ENCODE measurements at places on chromosomes 13 and 19.

DNA sequence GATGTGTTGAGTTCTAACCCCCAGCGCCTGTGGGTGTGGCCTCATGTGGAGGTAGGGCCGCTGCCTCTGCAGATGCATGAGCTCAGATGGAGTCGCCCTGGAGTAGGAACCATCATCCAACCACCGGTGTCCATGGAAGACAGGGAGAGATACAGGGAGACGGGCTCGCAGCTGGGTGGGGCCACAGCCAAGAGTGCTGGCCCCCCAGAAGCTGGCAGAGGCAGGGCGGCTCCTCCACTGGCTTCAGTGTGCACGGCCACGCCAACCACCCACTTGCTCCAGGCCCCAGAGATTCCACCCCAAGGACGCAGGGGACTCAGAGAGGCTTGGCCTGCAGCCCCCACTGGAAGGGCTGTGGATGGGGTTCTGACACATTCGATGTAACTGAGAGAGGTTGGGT, 5.4 kb upstream of the MCF2L start:
- DNase-seq = no peak

DNA sequence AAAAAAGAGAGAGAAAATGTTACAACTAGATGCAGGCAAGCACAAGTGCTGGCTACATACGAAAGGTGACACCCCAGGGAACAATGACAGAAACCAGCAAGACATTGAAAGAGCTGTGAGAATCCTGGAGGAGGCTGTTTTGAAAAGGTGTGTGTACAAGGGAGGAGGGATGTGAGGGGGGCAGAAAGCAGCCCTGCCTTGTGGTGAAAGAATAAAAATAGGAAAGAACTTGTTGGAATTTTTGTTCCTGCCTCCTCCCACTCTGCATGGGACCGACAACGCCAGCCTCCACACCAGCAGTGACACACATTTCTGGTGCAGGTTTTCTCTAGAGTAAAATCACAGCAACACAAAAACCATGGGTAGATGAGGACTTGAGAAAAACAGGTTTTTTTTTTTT, 1258.6 kb downstream of the PCDH9 start:
- no peak for DNase-seq

DNA sequence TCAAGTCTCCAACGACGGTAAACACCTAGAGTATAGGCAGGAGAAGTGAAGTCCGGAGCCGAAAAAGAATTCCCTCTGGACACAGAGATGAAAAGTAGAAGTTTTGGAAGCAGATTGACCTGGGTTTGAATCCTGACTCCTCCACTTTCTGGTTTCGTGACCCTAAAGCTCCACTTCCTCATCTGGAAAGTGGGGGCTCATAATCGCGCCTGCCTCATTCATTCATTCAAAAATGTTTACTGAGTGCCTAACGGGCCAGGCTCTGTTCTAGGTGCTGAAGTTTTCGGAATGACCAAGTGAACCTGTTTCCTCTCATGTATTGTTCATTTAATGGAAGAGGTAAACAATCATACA, 7.1 kb upstream of the EML2 start:
- DNase-seq = no peak

- no peak for DNase-seq
Measured at GRCh38 chr19:45499196-45500180, 1.2 kb downstream of the PPM1N start.

- DNase-seq = no peak
Measured at GRCh38 chr13:49733181-49733951, 42.1 kb upstream of the EBPL start.

GRCh38 chr13:65125236-65125635, 2104.9 kb downstream of the PCDH9 start:
- no peak for DNase-seq

DNA sequence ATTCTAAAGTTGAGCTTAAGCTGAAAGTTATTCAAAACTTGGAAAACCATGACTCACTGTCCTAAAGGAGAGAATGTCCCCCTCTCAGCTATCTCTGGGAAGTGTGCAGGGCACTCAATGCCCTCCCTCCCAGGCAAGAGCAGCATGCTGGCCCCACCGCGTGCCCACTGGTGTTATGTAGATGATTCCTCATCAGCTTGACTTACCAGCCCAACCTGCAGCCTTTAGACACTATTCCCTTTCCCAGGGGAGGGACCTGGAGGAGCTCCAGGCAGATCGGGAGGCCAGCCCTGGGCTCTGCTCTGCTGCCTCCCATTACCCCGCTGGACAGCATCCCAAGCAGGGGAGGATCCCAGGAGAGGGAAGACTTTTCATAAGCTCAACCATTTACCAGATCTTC, 124.6 kb downstream of the FGF14 start:
- DNase-seq = no peak

GRCh38 chr19:18929311-18929710, 9.8 kb downstream of the DDX49 start:
- DNase-seq = no peak

- DNase-seq = no peak
Measured at GRCh38 chr19:8461891-8462290, 17.1 kb downstream of the HNRNPM start.

DNA sequence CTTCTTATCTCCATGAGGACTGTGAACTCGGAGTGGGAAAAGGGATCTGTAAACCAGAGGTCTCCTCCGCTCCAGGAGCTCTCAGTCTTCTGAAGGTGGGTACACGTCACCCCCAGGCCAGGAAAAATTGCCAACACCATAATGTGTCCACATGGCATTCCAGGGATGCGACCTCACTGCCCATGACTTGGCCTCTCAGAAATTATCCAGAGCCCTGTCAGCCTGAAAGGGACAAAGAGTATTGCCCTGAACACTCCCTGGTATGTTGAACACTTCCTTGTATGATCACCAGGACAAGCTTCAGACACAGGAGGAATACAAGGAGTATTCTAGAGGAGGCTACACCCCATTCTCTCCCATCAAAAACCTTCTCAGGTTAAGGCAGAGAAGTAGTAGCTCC, 81.0 kb upstream of the SLC7A1 start:
- no peak for DNase-seq

- no peak for DNase-seq
Measured at GRCh38 chr13:74675182-74675581, 541.0 kb upstream of the KLF12 start.

- DNase-seq = no peak
Measured at GRCh38 chr19:50764409-50764808, 5.9 kb upstream of the GPR32 start.

GRCh38 chr13:112815871-112816270, 126.0 kb downstream of the ATP11A start:
- no peak for DNase-seq

GRCh38 chr19:42471554-42472249, 29.0 kb upstream of the CXCL17 start:
- no peak for DNase-seq

GRCh38 chr13:23851106-23851505, 38.1 kb downstream of the MIPEP start:
- DNase-seq = no peak

GRCh38 chr13:98538876-98539275, 38.0 kb downstream of the STK24 start:
- DNase-seq = no peak

DNA sequence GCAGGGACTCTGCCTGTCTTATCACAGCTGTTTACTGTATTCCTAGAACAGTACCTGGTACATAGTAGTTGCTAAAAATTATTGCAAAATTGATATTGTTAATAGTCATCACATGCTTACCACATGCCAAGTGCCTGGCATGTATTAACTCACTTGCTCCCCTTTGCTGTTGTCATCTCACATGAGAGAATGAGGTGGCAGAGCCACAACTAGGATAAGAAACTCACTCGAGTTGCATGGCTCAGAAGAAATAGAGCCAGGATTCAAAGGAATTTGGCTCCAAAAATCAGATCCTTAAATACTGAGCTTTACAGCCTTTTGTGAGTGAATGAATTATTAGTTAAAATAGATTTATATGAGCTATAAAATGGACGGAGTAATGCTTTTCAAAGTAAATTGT, 42.6 kb downstream of the B3GLCT start:
- no peak for DNase-seq

GRCh38 chr13:33303855-33304597, 18.5 kb upstream of the STARD13 start:
- no peak for DNase-seq

DNA sequence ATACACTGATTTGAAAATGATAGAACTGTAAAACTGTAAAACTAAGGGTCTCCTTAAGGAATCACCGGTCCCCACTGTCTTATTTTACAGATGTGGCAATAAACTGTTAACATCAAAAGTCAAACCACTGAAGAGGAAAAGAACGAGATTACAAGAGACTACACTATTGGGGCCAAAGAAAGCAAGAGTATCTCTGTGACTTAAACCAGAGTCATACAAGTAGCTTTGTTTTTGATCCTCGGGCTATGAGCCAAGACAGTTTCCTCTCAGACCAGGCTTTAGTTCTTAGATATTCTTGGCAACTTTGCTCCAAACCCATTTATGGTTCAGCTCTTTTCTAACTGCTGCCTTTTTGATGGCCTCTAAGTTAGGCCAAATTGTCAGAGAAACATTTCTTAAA, 113.8 kb downstream of the TBC1D4 start:
- DNase-seq = no peak

- DNase-seq = no peak
Measured at GRCh38 chr19:52170304-52170703, 1.1 kb downstream of the ZNF836 start.

DNA sequence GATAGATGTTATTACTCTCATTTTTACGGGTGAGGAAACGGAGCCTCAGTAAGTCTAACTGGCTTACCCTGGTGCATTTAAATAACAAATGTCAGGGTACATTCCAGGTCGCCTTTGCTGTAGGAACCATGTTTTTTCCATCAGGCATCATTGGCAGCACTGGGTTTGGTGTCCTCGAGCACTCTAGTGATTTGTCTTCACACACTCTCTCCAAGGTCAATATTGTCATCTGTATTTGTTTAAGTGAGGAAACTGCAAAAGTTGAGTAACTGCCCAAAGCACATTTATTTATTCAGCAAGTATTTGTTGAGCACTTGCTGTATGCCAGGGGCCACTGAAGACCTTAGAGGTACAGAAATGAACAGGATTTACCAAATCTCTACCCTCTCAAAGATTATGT, 78.6 kb downstream of the DCT start:
- DNase-seq = no peak

GRCh38 chr13:21691500-21691899, 20.6 kb downstream of the FGF9 start:
- DNase-seq = no peak

All from mesothelial cell of epicardium (in vitro differentiated cells).